HFFc6 (cell line): ENCODE measurements at places on chromosomes 7 and 10. TPM values are rescaled to one million over a fixed set of nuclear protein-coding genes. Genes with fewer than 3 reads are reported as not detected.

Gene CCDC146
- total RNA-seq: 0.22 to 0.70 TPM (median 0.56 TPM) in 3 replicates

Gene TMEM225B
- total RNA-seq: 0.19 to 0.43 TPM (median 0.38 TPM) in 3 replicates

Gene UBE3C
- total RNA-seq: 77.7 to 88.7 TPM (median 80.4 TPM) in 3 replicates

Gene MMD2
- not detected in 3 replicates for total RNA-seq

Gene VSTM4
- 0.05 to 0.18 TPM (median 0.15 TPM) in 3 replicates for total RNA-seq

Gene SRPK2
- 46.6 to 47.3 TPM (median 47.3 TPM) in 3 replicates for total RNA-seq

Gene LIPK
- total RNA-seq: not detected in 3 replicates

Gene TWIST1
- total RNA-seq: 37.3 to 47.6 TPM (median 46.0 TPM) in 3 replicates

Gene ZCWPW1
- 1.1 to 2.6 TPM (median 1.9 TPM) in 3 replicates for total RNA-seq

Gene PIP
- total RNA-seq: not detected in 2 replicates

Gene SPDYE8
- total RNA-seq: not detected in 3 replicates

Gene ZP3
- total RNA-seq: 16.2 to 26.7 TPM (median 17.5 TPM) in 3 replicates

Gene CDK13
- total RNA-seq: 26.2 to 30.9 TPM (median 29.1 TPM) in 3 replicates

Gene PTF1A
- total RNA-seq: not detected in 3 replicates

Gene MEOX2
- total RNA-seq: not detected in 3 replicates
